NCI-H2029 (cell line): ENCODE measurements at places on chromosomes 12 and 14.

GRCh38 chr14:70898111-70898745 lies 9.0 kb upstream of the PCNX1 start:
- no peak for DNase-seq

DNA sequence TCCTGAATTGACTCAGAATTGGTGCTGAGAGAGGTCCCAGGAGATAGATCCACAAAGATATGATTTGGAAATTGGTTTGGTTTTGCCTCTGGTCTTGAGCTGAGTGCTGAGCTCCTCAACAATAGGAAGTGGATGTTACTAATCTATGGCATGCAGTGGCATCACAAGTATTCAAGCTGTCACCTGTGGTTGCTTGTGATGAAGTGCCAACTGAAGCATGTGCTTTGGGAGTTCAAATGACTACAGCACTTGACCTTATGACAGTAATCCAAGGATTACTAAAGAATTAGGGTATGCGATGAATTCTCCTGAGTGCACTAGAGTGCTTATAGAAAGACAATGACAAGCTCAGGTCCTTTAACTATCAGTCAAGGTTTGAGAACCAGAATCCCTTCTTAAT lies 406.2 kb downstream of the NOVA1 start:
- DNase-seq = no peak

- no peak for DNase-seq
These were observed 68.7 kb upstream of the PTPRR start for GRCh38 chr12:70989232-70989631.

- no peak for DNase-seq
These were observed 25.0 kb downstream of the SH2B3 start for GRCh38 chr12:111430433-111431353.

DNA sequence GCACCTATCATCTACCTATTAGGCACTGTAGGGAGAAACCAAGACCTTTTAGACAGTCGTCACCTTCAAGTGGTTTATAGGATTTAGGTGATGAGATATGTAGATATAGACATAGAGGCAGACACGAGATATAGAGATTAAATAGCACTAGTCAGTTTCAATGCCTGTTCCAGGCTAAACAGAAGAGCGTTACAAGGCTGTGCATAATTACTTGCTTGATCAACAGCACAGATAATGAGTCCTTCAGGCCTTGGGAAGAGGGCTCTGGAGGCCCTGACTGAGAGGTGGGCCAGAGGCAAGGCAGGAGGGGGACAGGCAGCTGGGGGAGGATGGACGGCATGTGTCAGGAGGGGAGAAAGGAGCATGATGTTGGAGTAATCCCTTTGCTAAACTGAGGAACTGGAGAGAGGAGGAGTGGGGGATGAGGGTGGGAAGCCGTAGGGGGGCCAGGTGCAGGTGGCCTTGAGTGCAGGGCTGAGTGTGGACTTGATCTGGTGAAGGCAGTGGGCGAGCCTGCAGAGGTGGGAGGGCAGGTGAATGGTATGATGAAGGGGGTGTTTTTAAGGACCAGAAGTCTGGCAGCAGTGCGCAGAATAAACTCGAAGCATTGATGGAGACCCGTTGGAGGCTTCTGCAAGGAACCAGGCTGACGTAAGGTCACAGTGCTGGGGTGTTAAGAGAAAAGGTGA lies 43.9 kb upstream of the ATP23 start:
- no peak for DNase-seq

DNA sequence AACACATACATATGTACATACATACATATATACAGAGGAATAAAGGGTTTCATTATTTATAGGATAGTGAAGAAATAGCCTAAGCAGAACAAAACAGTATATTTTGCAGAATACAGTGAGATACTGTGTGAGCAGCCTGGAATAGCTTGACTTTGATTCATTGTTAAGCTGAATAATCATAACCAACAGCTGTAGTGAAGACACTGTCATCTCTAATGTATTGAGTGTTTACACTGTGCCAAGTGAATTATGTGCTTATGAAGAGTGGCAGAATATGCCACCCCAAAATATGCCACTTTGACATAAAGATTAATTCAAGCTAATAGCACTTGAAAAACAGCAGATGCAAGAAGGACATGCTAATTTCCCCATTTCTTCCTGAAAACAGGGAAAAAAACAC lies 48.2 kb upstream of the LRFN5 start:
- DNase-seq = no peak

DNA sequence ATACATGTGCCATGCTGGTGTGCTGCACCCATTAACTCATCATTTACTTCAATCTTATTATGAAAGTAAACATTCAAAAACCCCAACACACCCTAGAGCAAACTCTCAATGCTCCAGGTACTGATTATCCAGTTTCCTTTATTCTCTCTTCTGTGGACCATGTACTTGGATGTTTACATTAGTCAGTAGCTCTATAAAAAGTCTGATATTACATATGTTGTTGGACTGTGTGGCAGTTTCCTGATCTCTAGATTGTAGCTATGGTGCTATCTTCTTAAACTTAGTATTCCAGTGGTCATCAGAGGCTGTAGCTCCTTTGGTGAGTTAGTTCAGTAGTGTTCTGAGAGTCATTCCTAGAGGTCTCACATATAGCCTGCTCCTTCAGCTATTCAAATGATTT lies 25.1 kb upstream of the ITGA5 start:
- DNase-seq = peak; percentile 30

DNA sequence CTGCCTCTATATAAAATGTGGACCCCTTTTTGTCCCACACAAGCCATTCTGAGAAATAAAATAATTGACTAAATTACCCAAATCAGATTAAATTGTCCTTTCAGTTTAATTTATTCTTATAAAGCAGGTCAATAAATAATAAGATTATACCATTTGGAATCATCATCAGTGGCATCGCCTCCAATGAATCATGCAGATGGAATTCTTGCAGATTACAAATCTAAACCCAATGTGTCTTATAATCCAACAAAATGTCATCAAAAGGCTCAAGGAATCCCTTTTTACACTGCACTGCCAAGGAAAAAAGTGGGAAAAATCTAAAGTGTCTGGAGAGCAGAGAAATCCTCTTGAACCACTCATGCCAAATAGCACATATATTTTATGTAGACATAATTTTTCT lies 138.2 kb upstream of the TSPAN8 start:
- no peak for DNase-seq

GRCh38 chr12:59382282-59383078 lies 213.3 kb upstream of the SLC16A7 start:
- DNase-seq = no peak

- no peak for DNase-seq
These were observed 21.5 kb downstream of the JAG2 start for GRCh38 chr14:105146976-105147635.

DNA sequence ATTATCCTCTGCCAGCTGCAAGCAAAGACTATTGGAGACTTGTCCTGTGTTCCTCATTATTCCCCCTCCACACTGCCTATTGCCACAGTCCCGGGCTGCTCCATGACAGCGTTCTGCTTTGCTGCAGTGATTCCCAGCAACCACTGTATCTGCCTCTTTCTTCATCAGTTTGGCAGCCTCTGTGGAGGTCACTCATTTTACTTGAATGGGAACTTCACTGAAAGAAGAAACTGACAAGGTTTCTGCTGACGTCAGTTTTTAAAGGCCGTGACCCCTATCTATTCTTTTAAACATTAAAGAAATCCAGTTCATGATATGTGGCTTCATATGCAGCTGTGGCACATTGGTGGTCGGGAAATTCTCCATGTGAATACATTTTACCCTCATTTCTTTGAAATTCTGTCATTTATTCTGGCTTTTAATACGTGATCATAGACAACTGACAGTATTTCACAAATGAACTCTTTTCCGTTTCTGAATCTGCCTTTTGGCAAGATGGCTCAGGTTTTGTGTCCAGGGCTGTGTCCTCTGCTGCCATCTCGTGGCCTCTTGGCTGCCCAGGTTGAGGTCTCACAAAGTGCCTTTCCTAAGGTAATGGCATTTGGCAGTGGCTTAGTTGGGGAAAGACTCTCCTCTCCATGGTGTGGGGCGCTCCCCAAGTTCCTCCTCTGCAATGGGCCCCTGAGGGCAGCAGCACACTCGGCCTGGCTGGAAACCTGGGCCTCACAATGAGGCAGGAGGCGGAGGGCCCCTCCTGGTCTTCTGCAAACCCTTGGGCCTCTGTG lies 5.8 kb downstream of the TMEM253 start:
- DNase-seq = peak; percentile 54

- no peak for DNase-seq
These were observed 29.2 kb downstream of the TMEM120B start for GRCh38 chr12:121741743-121742142.

GRCh38 chr14:61452452-61452851 lies 131.1 kb downstream of the PRKCH start:
- DNase-seq = no peak

DNA sequence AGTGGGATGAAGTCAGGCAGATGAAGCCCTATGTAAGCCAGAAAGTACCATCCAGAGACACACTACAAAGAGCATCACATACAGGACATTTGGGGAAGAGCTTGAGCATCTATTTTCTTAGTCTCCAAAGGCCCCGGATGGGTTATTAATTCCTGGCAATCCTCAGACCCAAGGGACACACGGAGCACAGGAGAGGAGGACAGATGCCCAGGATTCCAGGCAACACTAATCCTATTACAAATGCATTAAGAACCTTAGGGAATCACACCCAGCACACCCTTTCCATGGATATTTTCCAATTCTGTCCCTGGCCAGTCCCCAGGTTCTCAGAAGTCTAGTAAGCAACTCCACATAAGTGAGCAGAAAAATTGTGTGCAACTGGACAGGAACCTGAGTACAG lies 65.9 kb downstream of the CMKLR1 start:
- no peak for DNase-seq

GRCh38 chr12:115213538-115214016 lies 529.6 kb upstream of the TBX3 start:
- DNase-seq = no peak
